ENCODE measurements at places on chromosomes 4 and X.

DNA sequence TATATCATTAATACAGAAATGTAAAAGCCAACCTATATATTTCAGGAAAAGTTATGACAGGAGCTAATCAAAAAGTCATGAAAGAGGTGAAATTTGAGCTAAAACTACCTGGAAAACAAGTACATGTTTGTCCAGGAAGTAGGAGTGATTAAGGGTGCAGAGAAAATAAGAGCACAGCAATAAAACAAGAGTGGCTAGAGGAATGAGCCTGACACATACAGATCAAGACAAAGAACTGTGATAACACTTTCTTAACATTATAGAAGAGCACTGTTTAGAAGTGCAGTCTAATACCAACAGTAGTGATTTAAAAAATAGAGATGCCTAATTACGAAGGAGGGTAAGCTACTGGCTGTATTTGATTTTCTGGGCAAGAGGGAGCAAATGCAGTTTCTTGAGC, 125.1 kb downstream of the WDFY3 start:
- DNase-seq = no peak

DNA sequence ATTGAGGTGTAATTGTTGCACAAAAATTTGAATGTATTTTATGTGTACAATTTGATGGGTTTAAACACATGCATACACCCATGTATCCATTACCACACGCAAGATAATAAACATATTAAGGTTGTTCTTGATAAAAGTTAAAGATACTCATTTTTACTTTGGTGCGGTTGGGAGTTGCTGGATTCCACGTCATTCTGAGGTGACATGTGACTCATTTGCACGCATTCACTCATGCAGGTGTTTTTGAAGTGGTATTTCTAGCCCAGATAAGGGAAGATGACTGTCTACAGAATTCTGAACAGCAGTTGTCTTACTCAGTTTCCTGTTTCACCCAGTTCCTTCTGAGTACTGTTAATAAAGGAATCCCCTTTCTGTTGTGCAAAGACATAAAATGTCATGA, 142.0 kb downstream of the RTL3 start:
- no peak for DNase-seq

DNA sequence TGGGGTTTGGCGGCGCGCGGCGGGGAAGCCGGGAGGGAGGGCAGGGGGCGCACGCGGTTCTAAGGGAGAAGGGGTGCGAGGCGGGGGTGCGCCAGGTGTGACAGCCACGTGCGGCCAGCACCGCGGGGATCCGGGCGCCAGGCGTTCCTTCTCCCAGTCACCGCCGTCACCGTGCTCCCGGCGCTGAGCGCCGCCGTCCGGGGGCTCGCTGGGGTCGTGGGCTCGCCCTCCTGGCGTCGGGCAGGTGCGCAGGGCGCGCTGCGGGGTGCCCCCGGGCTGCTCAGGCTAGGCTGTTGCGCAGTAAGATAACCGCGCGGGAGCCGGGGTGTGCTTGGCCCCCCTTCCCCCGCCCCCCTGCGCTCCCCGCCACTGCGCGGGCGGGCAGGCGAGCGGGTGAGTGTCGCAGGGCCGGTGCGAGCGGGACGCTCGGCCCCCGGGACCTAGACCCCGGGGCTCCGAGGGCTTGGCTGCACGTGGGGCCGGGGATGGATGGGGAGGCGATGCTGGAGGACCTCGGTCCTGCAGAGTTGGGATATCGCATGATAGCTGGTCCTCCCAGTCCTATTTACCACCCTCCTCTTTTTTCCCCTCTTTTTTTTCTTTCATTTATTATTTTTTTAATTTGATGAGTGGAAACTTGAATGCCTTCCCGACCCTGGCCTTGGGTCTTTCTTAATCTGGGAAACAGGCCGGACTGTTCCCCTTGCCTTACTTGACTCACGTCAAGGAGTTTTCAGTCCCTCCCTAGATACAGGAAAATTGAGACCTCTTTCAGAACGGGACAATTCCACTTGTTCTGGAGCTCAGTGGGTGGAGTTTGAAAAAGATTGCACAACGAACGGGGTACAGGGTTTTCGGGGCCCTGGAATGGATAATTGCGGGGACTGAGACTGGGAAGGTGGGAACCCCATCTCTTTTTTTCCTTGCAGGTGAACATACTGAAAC, 797 bp downstream of the TXLNG start:
- peak; percentile 1 for DNase-seq

- no peak for DNase-seq
These were observed 37.3 kb downstream of the RRAGB start for GRCh38 chrX:55754861-55755294.

- no peak for DNase-seq
These were observed 626 bp upstream of the CEP135 start for GRCh38 chr4:55947912-55948725.

- DNase-seq = no peak
These were observed 57.7 kb downstream of the IL13RA2 start for GRCh38 chrX:114959729-114960128.

GRCh38 chr4:8451440-8452182, 11.0 kb downstream of the TRMT44 start:
- no peak for DNase-seq

GRCh38 chrX:39848243-39848642, 249.5 kb downstream of the BCOR start:
- no peak for DNase-seq

- DNase-seq = no peak
These were observed 256.6 kb upstream of the NOCT start for GRCh38 chr4:138758876-138759553.

- no peak for DNase-seq
These were observed 105.7 kb upstream of the PRPS2 start for GRCh38 chrX:12685541-12685940.

DNA sequence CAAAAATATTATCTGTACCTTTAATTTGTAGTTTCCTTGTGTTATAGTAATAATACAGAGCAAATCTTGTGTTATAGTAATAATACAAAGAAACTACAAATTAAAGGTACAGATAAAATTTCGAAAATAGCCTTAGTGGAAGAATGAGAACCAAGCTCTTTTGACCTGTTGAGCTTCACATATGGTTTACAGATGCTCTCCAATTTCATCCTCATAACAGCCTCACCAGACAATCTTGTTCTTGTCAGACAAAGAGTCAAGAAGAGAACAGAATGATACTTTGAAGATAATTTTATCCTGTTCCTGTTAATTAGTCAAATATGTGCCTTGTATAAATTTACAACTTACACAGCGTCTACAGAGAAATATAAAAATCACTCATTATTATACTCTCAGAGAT, 12.8 kb downstream of the ATXN3L start:
- DNase-seq = no peak

DNA sequence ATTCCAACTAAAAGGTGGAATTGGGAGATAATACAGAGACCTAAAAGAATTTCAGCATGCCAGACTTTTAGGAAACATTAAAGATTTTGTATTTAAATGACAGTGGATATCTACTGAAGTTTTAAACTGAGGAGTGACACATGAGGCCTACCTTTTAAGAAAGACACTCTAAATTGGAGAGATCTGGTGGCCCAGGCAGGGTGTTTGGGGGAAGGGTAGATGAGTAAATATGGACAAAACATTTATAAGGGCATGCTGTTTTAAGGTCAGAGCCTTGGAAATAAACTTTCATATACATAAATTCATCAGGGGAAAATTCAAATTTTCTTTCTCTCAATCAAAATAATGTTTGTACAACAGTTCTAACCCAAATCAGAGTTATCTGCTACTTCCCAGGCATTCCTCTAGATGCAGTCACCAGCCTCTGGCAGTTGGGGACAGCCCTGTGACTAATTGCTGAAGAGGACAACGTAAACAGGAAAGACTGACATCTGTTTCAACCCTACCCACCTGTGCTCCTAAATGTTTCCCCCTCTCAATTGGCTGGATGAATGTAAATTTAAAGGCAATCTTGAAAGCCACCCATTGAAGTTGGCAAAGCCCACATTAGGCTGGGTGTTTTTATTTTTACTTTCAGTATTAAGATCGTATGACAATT, 1646.9 kb upstream of the ADGRL3 start:
- no peak for DNase-seq

- DNase-seq = peak; percentile 70
These were observed 17.5 kb downstream of the DOK7 start for GRCh38 chr4:3480528-3481112.

DNA sequence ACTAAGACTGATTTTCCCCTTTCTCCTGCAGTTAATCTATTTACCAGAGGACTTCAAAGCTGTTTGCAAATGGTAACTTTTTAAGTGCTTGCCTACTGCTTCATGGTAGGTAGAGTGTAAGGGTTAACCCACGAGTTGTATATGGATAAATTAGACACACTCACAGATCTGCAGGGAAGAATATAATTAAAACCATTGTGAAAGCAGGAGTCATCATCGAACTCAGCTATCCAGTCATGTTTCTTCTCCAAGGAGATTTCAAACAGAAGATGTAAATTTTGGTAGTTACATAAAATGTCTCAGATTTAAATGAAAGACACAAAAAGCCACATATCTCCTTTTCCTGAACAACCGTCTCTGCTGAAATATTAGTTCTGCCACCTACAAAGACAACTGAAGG, 549 bp upstream of the XG start:
- DNase-seq = no peak

GRCh38 chr4:109629775-109630174, 69.7 kb downstream of the MCUB start:
- DNase-seq = no peak

- peak; percentile 7 for DNase-seq
These were observed 163.6 kb downstream of the ZNF674 start for GRCh38 chrX:46381630-46382029.

- no peak for DNase-seq
These were observed 56.6 kb downstream of the TMEM131L start for GRCh38 chr4:153522802-153523094.

DNA sequence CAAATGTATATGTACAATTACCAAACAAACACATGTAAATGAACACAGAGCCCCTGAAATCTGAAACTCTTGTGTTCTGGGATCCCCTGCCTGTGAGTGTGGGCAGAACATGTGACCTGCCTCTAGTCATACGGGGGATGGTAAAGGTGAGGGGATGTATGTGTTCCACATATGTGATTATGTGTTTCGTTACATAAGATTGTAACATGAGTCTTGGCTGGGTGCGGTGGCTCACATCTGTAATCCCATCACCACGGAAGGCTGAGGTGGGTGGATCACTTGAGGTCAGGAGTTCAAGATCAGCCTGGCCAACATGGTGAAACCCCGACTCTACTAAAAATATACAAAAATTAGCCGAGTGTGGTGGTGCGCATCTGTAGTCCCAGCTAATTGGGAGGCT, 37.1 kb upstream of the SLC2A9 start:
- DNase-seq = no peak

DNA sequence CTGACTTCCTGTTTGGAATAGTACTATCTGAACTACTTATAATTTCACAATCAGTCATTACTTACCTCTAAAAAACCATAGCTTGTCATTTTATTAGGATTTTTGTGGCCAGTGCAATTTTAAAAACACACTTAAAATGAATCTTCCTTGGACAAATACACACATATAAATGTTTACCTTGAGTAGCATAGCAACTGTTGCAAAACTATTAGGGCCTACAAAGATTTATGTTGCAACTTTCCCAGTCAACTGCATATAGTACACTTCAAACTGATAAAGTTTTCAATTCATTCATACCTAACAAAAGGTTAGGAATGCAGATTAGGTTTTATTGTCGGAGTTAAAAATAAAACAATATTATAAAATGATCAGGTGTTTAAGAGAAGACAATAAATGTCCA, 193.0 kb downstream of the PDGFC start:
- DNase-seq = no peak

DNA sequence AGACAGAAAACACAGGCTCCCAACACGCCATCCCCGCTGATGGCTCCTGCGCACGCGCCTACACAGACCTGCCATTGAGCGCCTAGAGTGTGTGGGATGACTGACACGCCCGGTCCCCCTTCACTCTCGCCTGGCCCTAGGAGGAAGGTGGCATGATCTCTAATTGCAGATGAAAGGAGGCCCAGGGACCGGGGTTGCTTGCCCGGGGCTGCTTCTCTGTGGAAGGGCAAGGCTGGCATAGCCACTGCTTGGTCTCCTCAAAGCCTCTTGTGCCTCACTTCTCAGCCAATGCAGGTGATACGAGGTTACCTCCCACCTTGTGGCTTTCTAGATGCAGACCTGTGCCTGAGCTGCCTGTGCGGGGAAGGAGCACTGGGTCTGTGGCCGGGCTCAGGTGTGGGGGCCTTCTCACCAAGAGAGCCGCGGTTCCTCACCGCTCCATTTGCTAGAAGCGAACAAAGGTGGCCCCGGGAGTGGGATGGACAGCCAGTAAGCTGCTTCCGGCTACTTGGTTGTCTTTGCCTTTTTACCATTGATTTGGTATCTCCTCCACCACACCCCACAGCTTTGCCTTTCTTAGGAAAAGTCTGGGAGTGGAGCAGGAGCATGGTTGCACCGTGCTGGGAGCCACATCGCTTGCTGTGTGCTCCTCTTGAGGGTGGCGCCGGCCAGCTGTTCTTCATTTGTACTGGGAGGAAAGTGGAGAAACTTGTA, 47.0 kb downstream of the TBC1D14 start:
- DNase-seq = no peak

DNA sequence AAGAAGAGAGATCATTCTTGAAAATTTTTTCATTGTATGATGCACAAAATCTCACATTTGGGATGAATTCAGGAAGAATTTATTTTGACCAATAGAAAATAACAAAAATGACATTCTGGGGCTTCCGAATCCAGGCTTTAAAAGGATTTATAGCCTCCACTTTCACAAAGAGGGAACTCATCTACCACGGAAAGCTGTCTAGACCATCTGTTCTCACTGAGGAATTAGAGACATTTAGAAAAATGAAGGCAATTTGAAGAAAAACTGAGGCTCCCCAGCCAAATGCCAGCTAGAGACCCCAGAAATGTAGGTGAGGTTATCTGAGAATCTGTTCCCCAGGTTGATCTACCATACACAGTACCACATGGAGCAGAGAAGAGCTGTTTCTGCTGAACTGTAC, 464.3 kb downstream of the TMA16 start:
- DNase-seq = no peak

DNA sequence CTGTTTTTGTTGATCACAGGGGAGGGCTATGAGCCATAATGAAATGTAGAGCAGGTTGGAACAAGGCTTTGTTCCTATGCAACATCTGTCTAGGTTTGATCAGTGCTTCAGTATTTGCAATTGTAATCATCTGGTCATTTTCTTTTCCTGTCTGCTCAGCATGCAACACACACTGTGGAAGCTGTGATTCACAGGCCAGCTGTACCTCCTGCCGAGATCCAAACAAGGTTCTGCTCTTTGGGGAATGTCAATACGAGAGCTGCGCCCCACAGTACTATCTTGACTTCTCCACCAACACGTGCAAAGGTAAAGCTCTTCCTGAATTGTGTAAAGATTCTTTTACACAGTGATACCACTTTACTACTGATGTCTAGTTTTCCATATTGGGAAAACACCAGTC, 181.9 kb upstream of the ANXA3 start:
- DNase-seq = no peak

DNA sequence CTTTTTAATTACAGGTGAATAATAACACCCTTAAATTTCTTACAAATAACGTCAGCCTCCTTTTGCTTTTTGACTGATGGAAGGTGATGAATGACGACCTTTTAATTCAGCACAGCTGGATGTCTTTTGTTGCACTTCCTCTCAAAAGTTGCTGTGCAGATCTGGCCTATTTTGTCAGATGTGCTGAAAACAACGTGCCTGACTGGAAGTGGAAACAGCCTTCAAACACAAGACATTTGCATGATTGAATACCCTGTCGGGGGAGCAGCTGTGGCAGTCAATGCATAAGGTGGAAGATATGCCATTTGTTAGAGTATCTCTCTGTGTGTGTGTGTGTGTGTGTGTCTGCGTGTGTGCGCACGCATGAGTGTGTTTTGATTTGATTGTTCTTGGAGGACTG, 579.7 kb downstream of the SPRY1 start:
- peak; percentile 3 for DNase-seq

Data from SK-N-DZ (cell line).